Endothelial cell (in vitro differentiated cells): ENCODE measurements at places on chromosomes 11 and 22. TPM values are rescaled to one million over a fixed set of nuclear protein-coding genes. Genes with fewer than 3 reads are reported as not detected.

- H3K4me3 ChIP-seq: no peak overlapping the region
- H3K4me1 ChIP-seq: peaks cover 14% of the 10 kb centered on the region
- H3K27ac ChIP-seq: no peak overlapping the region
- DNase-seq: no peak
- H3K36me3 ChIP-seq: no peaks in the 10 kb centered on the region
These were observed 1.8 kb upstream of the NFAM1 start for GRCh38 chr22:42433754-42434682.

Gene POU2AF2
- total RNA-seq: not detected

DNA sequence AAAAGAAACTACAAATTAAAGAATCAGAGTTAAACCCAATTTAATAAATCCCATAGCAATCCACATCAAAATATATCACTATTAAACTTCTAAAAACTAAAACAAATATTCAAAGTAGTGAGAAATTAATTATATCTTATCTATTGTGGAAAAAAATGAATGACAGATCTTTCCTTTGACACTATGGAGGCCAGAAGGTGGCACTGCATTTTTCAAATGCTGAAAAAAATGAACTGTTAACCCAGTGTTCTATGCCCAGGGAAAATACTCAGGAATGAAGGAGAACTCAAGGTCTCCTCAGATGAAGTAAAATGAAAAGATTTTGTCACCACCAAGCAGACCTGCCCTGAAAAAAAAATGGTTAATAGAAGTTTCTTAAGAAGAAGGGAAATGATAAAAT lies 27.7 kb downstream of the TYR start:
- no peak overlapping the region for H3K4me3 ChIP-seq
- H3K4me1 ChIP-seq: no peaks in the 10 kb centered on the region
- DNase-seq: no peak
- H3K27me3 ChIP-seq: no peaks in the 10 kb centered on the region

GRCh38 chr22:42646569-42647525 lies 2.3 kb downstream of the CYB5R3 start:
- peaks cover 9% of the 10 kb centered on the region for H3K27me3 ChIP-seq
- H3K36me3 ChIP-seq: peaks cover 4% of the 10 kb centered on the region
- DNase-seq: no peak
- no peak overlapping the region for H3K27ac ChIP-seq

DNA sequence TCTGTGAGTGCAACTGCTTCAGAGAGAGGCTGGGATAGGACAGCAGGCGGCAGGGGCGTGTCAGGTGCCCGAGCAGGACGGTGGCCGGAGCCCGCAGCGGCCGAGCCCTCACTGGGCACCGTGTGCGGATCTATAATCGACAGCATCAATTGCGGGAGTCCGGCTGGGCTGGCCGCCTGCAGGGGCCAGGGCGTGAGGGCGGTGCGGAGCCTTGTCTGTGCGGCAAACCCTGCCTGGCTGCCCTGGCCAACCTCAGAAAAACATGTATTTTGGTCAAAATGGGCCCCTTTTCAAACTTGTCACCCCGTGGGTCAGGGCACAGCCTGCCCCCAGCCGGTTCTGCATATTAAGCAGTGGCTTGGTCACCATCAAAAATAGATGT lies 91.3 kb upstream of the KCNQ1OT1 start:
- H3K4me1 ChIP-seq: no peaks in the 10 kb centered on the region
- DNase-seq: no peak
- H3K36me3 ChIP-seq: no peaks in the 10 kb centered on the region
- no peak overlapping the region for H3K4me3 ChIP-seq

DNA sequence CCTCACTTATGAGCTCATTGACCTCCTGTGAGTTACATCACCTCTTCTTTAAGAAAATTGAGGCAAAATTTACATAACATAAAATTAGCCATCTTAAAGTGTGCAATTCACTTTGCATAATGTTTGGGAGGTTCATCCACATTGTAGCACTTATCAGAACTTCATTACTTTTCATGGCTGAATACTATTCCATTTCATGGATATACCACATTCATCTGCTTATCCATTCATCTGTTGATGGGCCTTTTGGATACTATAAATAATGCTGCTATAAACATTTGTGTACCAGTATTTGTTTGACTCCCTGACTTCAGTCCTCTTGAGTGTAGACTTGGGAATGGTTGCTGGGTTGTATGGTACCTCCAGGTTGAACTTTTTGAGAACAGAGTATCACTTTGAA lies 103.4 kb downstream of the TP53I11 start:
- peak overlapping the region; percentile 19 for H3K4me3 ChIP-seq
- peaks cover 31% of the 10 kb centered on the region for H3K27me3 ChIP-seq
- no peak overlapping the region for H3K27ac ChIP-seq
- no peak for DNase-seq
- H3K36me3 ChIP-seq: peaks cover 67% of the 10 kb centered on the region

Gene TEAD1
- total RNA-seq: 54.4 TPM

DNA sequence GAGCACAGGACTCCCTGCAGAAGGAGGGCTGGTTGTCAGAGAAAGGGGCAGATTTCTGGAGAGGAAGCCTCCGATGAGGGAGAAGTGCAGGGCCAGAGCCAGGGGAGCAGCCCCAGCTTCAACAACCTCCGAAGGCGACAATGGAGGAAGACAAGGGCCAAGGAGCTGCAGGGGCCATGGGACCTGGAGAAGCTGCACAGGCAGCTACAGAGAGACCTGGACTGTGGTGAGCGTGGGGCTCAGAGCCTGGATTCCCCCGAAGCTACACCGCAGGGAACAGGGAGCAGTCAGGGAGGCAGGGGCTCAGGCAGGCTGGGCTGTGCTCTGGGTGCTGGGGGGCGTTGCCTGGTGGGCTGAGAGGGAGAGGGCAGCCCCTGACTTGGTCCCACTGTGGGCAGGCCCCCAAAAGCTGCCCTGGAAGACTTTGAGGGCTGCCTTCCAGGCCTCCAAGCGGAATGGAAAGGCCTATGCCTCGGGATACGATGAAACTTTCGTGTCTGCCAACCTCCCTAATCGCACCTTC lies 2.4 kb downstream of the TSGA10IP start:
- H3K36me3 ChIP-seq: no peaks in the 10 kb centered on the region
- no peaks in the 10 kb centered on the region for H3K4me1 ChIP-seq
- H3K4me3 ChIP-seq: no peak overlapping the region
- peaks cover 1% of the 10 kb centered on the region for H3K27me3 ChIP-seq
- no peak for DNase-seq
- no peak overlapping the region for H3K27ac ChIP-seq
